Cardiac septum (tissue), 1 donor: ENCODE measurements at places on chromosomes 7 and 10.

DNA sequence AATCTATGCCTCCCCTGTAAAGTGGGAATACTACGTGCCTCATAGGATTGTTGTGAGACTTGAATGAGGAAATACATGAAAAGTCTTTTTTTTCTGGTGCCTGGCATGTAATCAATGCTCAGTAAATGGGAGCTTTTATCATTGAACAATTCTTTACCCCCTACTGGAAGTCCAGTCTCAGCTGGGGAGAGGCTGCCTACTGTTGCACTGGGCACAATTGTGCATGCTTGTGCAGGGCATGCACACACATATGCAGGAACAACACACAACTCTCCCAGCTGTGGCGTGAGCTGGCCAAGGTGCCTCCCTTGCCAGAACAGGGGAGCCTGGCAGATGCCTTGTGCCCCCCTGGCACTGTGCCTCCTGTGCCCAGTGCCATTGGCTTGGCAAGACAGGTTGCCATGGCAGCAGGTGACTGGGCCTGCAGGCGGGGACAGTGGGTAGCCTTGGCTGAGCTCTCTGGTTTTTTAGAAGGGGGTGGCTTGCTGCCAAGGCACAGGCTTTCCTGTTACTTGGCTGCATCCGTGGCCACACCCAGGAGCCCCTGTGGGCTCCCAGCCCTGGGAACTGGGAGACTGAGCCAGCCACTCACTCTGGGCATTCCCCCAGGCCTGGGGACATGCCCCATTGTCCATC, 16.1 kb upstream of the PALD1 start:
- peak; percentile 88 for DNase-seq

DNA sequence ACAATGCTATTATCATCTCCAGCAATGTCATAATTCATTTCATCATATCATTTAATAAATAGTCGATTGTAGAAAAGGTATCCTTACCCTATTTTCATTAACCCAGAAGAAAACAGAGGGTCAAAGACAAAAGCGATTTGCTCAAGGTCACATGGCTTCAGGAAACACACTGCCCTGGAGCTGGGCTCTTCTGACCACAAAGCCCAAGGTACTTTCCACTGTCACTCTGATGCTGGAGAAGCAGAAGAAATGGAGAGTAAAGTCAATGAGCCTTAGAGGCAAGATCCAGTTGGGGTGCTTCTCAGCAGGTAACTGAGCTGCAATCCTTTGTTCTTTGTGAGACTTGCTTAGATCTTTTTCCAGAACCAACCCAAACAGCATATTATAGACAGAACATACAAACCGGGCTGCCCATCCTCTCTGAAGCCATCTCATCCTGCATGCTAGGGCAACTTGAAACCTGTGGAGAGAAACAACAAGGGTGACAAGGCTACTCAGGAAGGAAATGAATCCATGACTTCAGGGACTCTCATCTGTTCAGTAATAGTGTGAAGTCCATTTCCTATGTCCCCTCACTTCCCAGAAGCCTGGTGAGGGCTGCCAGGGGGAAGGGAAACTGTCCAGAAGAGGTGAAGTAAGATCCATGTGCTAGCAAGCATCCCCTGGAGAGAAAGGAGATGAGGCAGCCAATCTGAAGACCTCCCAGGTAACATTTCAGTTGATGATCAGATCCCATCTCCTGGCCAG, 148.6 kb upstream of the SVIL start:
- DNase-seq, result no peak

GRCh38 chr10:124035928-124036558, 57.4 kb downstream of the CHST15 start:
- DNase-seq, result peak; percentile 89

GRCh38 chr7:13981070-13981469, 8.4 kb downstream of the ETV1 start:
- no peak for DNase-seq

GRCh38 chr7:154406312-154406711, 354.1 kb downstream of the DPP6 start:
- DNase-seq, result no peak

- DNase-seq, result peak; percentile 27
Measured at GRCh38 chr7:132379292-132379691, 197.0 kb downstream of the PLXNA4 start.

GRCh38 chr7:102222445-102222844, 64.2 kb upstream of the SH2B2 start:
- DNase-seq, result no peak
